Suprapubic skin (tissue), 4 donors: ENCODE measurements at places on chromosomes 3 and 15.
A peak's percentile ranks its signal among the peaks of the same experiment; 100 is the strongest.

GRCh38 chr3:41276191-41276590 is 76.9 kb downstream of the CTNNB1 start:
- no peak for DNase-seq

DNA sequence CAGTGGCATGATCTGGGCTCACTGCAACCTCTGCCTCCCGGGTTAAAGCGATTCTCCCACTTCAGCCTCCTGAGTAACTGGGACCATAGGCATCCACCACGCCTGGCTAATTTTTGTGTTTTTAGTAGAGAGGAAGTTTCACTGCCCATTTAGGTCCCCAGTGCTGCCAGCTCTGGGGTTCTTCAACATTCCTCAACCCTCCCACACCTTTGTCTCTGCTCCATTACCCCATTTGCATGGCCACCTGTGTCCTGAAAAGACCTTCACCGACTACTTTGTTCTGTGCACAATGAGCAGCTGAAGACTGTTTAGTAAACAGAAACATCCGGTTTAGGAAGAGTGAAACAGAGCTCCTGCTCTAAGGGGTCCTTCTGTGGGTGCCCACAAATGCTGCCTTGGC is 92.0 kb downstream of the FAM43A start:
- no peak for DNase-seq

DNA sequence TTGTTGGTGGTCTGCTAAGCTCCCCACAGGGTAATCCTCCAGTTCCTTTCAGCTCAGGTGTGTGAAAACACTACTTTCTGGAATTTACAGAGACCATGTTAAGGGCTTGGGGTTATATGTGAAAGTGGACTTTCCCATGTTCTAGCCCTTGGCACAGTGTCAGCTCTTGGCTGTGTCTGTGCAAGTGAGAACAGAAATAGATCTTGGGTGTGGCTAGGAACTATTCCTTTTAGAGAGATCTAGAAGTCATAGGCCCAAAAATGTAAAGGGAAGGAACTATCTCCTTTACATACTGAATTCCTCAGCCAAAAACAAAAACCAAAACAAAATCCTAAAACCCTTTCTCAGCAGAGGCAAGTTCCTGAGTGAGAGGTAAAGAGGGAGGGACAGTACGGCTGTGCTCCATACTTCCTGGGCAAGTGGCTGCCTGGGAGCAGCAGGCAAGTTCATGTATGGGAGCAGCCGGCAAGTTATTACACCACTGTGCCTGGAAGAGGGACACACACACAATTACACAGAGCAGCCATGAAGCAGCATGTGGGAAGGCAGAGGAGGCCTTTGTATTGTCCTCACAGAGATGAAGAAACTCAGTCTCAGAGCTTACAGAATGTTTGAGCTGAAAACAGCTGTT is 19.9 kb upstream of the C3orf62 start:
- DNase-seq, result no peak

- DNase-seq, result no peak
Observed at GRCh38 chr3:130658678-130659077, 88.0 kb downstream of the PIK3R4 start.

- DNase-seq, result no peak
Observed at GRCh38 chr3:194139071-194139813, 3.3 kb downstream of the HES1 start.

DNA sequence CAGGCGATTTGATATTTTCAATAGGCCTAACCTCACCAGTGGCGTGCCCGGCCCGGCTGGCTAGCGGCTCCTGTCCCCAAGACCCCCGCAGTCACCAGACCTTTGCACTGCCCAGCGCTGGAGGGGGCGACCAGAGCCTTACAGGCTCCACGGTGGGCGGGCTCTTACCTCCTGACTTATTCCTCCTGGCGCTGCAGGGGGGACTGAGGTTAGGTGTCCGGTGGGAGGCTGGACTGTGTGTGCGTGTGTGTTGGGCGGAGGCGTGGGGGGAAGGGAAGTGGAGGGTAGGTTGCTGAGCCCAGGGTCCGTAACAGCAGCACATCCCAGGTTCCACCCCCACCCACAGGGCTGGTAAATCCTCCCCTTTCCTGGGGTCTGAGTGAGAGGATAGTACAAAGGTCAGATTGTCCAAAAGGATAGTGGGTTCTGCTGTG is 27.5 kb upstream of the THRB start:
- peak; percentile 69 for DNase-seq

- no peak for DNase-seq
Observed at GRCh38 chr3:11186771-11187191, 32.5 kb downstream of the HRH1 start.

GRCh38 chr15:32717426-32718226 is at the start of gene GREM1:
TSS of gene GREM1 (plus strand) at chr15:32718004. CDS start at chr15:32730691, 12,687 bp downstream.
- DNase-seq, result peak; percentile 73

DNA sequence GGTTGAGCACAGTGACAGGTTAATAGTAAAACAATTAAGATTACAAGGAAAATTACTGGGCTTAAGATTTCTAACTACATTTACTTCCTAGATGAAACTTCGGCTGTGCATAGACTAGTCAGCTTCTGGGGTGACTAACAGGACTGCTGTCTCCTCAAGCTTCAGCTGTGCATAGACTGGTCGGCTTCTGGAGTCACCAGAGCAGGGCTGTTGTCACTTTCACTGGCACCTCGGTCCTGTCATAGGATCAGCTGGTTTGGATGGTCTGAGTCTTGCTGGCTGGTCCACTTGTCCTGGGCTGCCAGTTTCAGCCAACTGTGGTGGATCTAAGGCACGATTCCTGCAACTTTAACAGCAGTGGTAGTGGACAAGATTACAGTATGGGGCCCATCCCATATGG is 23.9 kb upstream of the ACAD9 start:
- no peak for DNase-seq

- DNase-seq, result no peak
Observed at GRCh38 chr15:40471808-40472150, 995 bp downstream of the CHST14 start.

DNA sequence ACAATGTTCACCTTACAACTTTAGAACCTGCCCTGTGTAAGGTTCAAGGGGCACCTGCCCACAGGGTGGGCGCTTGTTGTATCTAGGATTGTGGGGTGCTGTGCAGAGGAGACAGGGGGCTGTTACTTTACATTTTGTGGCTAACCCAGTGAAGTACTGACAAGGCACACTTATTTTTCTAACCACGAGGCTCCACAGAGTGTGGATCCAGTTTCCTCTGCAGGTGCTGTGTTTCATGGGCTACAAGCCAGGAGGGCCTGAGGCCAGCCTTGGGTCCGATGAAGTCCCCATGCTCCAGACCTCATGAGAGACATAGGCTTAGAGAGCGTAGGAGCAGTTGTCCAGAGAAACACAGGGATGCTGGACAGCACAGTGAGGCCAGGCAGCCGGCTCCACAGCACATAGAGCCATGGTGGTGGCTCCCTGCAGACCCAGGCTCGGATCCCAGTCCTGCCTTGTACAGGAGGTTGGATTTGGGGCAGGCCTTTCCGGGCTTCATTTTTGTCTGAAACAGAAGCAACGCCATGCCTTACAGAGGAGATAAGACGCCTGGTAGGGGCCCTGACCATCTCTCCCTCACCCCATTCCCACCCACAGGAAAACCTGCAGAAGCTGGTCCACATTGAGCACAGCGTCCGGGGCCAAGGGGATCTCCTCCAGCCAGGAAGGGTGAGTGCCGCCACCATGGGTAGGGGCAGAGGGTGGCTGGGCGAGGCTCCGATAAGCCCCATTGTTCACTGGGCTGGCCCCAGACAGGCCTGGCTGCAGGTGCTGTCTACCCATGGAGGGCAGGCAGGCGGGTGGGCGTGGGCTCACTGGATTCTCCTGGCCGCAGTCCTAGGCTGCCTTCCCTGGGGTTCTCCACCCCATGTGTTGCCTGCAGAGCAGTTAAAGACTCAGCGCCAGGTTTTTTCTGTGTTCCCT is 40.1 kb upstream of the NR2C2 start:
- DNase-seq, result peak; percentile 71

DNA sequence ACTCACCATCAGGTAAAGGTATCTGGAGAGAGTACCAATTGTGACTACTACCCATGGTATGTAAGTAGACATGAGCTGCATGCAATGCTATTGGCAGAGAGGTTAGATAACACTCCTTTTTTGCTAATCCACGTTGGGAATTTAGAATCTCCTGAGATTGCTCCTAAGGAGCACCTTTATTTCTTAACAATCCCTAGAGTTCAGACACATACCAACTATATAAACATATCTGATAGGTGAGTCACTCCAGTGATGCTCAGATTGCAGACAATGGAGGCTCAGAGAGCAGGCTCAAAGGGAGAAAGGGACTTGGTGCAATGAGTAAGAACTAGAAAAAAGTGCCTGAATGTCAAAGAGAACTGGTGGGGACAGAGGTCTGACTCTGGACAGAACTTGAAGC is 47.0 kb upstream of the LRRFIP2 start:
- DNase-seq, result no peak

GRCh38 chr15:56537881-56538280 is 72.9 kb upstream of the MNS1 start:
- DNase-seq, result no peak

DNA sequence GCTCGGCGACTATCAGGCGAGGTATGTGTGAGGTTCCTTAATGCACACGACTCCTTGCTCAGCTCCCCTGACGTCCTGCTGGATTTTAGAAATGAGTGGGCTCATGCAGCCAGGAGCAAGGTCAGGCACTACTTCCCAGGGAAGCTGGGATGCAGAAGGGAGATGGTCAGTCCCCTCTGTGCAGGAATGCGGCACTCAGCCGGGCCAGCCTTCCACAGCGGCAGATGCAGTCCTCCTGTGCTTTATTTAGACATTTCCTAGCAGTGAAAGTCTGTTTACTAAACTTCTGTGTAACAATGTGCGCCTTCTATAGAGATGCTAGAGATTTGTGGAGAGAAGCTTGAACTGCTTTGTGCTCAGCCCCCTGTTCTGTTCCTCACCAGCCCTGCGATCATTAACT is 252.1 kb downstream of the SLCO3A1 start:
- DNase-seq, result no peak

DNA sequence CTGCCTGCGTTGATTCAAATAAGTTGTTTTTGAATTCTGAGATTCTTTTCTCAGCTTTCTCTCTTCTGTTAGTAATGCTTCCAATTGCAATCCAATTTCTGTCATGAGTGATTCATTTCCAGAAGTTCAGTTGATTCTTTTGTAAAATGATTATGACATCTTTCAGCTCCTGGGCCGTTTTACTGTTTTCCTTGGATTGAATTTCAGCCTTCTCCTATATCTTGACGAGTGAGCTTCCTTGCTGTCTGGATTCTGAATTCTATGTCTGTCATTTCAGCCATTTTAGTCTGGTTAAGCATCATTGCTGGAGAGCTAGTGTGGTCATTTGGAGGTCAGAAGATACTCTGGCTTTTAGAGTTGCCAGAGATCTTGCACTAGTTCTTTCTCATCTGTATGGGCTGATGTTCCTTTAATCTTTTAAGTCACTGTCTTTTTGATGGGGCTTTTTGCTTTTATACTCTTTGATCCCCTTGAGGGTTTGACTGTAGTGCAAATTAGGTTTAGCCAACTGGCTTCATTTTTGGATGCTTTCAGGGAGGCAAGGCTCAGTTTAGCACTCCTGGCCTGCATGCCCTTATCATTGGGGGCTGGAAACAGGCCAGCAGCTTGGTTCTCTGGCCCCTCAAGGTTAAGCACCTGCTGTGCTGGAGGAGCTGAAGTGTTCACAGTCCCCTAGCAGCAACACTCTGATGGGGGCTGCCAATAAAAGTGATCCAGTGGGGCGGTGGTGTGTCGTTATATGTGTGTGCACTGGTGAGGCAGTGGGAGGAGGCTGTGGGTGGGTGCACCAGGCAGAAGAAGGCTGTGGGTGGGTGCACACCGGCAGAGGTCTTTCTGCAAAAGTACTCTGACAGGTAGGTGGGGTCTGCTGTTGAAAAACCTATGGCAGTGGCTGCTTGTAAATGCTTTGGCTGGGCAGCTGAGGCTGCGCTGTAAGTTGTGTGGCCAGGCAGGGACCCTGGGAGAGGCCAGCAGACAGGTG is 51.2 kb downstream of the MCTP2 start:
- no peak for DNase-seq

DNA sequence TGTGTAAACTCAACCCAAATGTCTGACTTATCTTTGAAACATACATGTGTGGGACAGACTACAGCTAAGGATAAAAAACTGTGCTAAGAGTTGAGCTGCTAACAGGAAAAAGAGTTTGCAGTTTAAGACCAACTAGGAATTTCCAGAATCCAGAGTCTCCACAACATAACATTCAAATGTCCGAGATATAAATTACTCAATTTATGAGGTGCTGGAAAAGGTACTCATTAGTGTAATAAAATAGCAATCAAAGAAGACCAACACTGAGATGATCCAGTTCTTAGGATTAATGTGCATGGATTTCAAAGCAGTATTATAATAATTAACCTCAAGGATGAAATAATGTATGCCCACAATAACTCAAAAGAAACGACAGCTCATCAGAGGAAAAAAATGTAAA is 426.5 kb upstream of the KCNMB2 start:
- no peak for DNase-seq

DNA sequence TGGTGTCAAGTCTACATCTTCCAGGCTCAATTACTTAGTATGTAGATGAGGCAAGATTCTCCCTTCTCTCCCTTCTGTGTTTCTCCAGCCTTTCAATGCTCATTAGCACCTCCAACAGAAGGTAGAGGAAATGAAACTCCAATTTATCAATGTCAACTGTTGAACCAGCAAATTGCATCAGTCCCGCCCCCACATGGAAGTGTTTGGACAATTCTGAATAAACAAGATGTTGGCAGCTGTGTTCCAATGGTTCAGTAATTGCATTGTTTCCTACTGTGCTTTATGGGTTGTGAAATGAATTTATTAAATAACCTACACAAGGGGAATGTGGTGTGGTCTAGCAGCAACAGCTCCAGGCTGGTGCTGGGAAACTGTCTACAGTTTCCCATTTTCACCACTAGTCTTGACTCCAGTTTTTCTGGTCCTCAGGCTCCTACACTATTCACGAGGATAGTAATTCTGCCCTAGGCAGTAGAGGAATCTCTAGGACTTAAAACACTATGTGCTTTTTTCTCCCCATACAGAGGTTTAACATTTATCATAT is 91.9 kb downstream of the MB21D2 start:
- no peak for DNase-seq

GRCh38 chr3:58299839-58300516 is 6.1 kb upstream of the RPP14 start:
- DNase-seq, result no peak

GRCh38 chr15:71757741-71758530 is 52.4 kb upstream of the NR2E3 start:
- DNase-seq, result no peak

- DNase-seq, result no peak
Observed at GRCh38 chr15:37764733-37765191, 169.7 kb upstream of the TMCO5A start.

- DNase-seq, result no peak
Observed at GRCh38 chr15:45197512-45197911, 9.7 kb upstream of the SHF start.
